ENCODE measurements at places on chromosomes 7 and 10. TPM values are rescaled to one million over a fixed set of nuclear protein-coding genes. Genes with fewer than 3 reads are reported as not detected.

Gene DIP2C
- 4.6 TPM for total RNA-seq

Gene ADRB1
- 1.1 TPM for total RNA-seq

Gene TMEM213
- total RNA-seq, result not detected

Gene SLC13A1
- total RNA-seq, result not detected

Gene FGFR2
- 0.53 TPM for total RNA-seq

Gene NUDT13
- 1.3 TPM for total RNA-seq

Gene SYNPO2L
- total RNA-seq, result not detected

Gene CPN1
- total RNA-seq, result 8.6 TPM

Gene PRKAR2B
- total RNA-seq, result 8.6 TPM

Gene HMX3
- 3.5 TPM for total RNA-seq

Gene CBX3
- 213 TPM for total RNA-seq

Gene ZNF680
- total RNA-seq, result 8.2 TPM

Gene LRRD1
- 0.15 TPM for total RNA-seq

Gene PRTFDC1
- total RNA-seq, result not detected

Gene SRGN
- 3.8 TPM for total RNA-seq

Gene HOXA10
- total RNA-seq, result 14.8 TPM

Gene POLD2
- 161 TPM for total RNA-seq

Gene TRIM74
- total RNA-seq, result not detected

Gene ECHDC3
- total RNA-seq, result not detected

Gene ZNF425
- total RNA-seq, result 1.1 TPM

Gene LRRN3
- total RNA-seq, result not detected

Gene VIPR2
- total RNA-seq, result not detected

Gene TSPAN13
- 24.3 TPM for total RNA-seq

Gene EN2
- total RNA-seq, result 5.5 TPM

Gene RASSF4
- total RNA-seq, result 2.6 TPM

Gene CROT
- 5.7 TPM for total RNA-seq

Gene GPR158
- total RNA-seq, result 5.5 TPM

Gene POLR2J2
- 7.0 TPM for total RNA-seq

Gene SLC39A12
- total RNA-seq, result not detected

Gene NRAP
- not detected for total RNA-seq

Gene TM9SF3
- 72.9 TPM for total RNA-seq

Gene PNLIPRP3
- total RNA-seq, result 0.03 TPM

Gene FUOM
- 56.1 TPM for total RNA-seq

Gene PLPP4
- total RNA-seq, result 3.2 TPM

Gene SPDYE6
- total RNA-seq, result not detected

Gene STEAP4
- total RNA-seq, result not detected

Gene NUTM2B
- total RNA-seq, result 0.42 TPM

Gene AKR1C2
- 10.1 TPM for total RNA-seq

Gene ZRANB1
- 17.2 TPM for total RNA-seq

Gene EPDR1
- total RNA-seq, result 16.1 TPM

Gene SLC18A3
- not detected for total RNA-seq

Gene THSD7A
- 0.38 TPM for total RNA-seq
